Stimulated activated CD4-positive, alpha-beta T cell treated with anti-CD3 and anti-CD28 coated beads, Interleukin-4, amount 100 ng/mL, for 48 hours (primary cell): ENCODE measurements at places on chromosomes 5 and 9.
A peak's percentile ranks its signal among the peaks of the same experiment; 100 is the strongest.

DNA sequence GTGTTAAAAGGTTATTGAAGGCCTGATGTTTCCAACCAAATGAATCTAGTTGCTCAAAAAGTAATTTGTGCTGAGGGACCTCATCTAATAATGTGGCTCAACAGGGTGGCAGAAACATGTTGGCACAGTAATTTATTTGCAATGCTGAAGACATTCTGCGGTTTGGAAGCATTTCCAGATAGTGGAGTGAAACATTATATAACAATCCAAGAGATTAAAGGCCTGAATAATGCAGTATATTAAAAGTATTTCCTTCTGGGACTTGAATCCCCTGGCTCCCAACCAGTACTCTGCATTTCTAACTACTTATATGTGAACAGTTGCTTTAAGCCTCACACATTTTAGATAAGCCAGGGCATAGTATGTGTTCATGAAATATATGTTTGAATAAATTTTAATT lies 25.9 kb upstream of the ALDH1A1 start:
- DNase-seq: no peak

GRCh38 chr5:177367981-177368868 lies 10.5 kb downstream of the RGS14 start:
- DNase-seq: no peak

GRCh38 chr9:116671605-116672004 lies 15.5 kb upstream of the TRIM32 start:
- no peak for DNase-seq

- no peak for DNase-seq
Observed at GRCh38 chr5:23084815-23085214, 231.7 kb upstream of the CDH12 start.

DNA sequence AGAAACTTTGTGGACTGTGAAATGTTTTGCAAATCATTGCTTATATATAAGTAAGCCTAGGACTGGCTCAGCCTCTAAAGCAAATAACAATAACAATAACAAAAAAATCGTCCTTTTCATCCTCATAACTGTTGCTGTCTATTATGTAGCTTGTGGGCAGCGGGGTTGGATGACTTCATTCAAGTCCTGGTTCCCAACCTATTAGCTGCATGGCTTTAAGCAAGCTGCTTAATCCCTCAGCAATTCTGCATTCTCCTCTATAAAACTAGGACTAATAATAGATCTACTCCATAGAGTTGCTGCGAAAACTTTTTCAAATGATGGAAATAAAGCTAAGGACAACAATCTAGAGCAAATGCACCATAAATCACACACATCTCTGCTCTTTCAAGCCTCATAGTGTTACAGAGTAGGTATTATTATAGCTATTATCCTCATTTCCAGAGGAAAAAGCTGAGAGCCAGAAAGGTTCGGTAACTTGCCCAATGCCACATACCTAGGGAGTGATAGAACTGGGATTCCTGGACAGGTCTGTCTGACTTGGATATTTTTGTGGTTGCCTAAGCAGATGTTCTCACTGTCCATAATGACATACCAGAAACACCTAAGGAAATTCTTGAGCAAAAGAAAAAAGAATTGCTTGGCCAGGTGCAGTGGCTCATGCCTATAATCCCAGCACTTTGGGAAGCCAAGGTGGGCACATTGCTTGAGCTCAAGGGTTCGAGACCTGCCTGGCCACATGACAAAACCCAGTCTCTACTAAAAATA lies 98.8 kb upstream of the ADRA1B start:
- no peak for DNase-seq

GRCh38 chr5:115952588-115952987 lies 9.7 kb upstream of the LVRN start:
- DNase-seq: no peak

DNA sequence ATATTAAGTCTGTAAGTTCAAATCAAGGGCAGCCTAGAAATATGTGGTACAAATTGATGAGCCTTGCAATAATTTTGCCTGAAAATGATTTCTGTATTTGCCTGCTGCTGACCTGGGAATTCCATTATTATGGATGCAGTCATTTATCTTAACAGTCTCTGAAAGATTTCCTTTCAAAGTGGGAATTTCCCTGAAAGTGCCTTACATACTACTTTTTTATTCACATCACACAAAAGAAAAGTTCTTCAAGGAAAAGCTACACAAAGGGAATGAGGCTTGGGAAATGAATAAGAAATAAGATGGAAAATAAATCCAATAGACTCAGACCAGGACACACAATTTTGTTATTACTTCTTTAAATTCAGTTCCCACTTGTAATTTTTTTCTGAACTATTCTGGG lies 537.8 kb upstream of the PTGER4 start:
- no peak for DNase-seq

GRCh38 chr9:137524161-137524980 lies 25.8 kb downstream of the PNPLA7 start:
- DNase-seq: no peak

- no peak for DNase-seq
Observed at GRCh38 chr5:108232805-108233204, 149.1 kb downstream of the FBXL17 start.

DNA sequence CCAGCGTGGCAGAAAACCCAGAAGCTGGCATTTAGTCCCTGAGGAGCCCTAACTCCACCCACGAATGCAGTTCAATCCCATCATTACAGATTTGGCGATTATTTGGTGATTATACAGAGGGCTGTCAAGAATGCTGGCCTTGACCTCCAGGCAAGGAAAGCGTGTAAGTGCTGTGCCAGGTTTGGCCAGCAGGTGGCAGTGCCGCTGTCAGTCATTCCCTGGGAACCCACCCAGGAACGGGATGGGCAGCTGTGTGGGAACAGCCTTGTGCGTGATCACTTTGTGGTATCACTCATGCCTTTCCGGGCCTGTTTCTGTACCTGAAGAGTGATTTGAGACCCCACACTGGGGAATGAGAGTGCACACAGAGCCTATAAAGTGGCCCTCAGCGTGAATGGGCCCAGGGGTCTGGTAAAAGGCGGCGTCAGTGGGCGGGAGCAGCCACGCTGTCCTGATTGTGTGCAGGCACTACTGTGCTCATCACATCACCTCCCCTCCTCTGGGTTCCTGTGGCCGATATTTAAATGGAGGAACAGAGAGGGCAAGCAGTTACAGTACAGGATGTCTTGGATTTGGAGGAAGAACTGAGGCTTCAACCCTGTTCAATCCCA lies 215.6 kb downstream of the ROR2 start:
- DNase-seq: peak; percentile 37

DNA sequence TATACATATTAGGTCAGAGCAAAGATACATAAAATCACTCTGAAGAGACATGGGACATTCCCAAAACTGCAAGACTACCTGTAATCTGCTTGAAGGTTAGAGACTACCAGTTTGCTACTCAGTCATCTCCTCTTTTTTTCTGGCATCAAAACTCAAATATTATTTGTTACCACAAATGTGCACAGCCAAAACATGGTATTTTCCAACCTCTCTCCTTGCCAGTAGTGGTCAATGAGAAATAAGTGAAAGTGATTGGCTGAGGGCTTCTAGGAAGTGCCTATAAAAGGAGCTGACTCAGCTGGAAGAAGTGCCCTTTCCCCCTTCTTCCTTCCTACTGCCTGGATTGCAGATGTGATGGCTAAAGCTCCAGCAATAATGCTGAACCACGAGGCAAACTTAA lies 13.8 kb downstream of the GZMK start:
- no peak for DNase-seq
